Stimulated activated CD8-positive, alpha-beta memory T cell treated with anti-CD3 and anti-CD28 coated beads, Interleukin-2, amount 100 ng/mL, for 1 hour (primary cell): ENCODE measurements at places on chromosomes 5 and 9.

DNA sequence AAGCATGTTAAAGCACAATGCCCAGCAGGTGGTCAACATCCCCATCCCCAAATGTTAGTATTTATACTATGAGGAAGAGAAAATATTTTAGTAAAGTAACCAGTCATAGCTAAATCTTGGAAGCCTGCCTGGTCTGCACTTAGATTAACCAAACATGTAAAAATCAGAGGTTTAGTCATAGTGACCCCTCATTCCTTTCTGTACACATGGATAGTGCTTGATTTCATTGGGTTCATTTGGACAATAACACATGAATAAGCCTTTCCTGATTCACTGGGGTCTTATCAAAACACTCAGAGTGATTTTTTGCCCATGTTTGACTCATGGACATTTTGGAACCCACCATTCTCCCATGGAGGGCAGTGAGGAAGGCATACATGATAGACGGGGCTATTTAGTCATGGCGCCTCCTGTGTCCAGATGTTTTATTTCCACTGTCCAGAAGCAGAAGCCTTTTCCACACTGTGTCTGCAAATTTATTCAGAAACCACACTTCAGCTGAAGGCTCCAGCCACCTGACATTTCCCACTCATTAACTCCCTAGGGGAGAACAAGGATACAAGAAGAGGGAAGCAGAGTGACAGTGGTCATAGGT, 32.5 kb downstream of the OR1J1 start:
- no peak for DNase-seq

GRCh38 chr5:40191150-40191549, 488.6 kb upstream of the PTGER4 start:
- no peak for DNase-seq

- DNase-seq = no peak
Observed at GRCh38 chr5:175443514-175444059, 395 bp downstream of the DRD1 start.

GRCh38 chr9:31590091-31590490, 794.4 kb upstream of the ACO1 start:
- no peak for DNase-seq

GRCh38 chr9:23751633-23752032, 74.4 kb downstream of the ELAVL2 start:
- DNase-seq = no peak

- DNase-seq = no peak
Observed at GRCh38 chr9:137302449-137303150, 529 bp upstream of the NRARP start.

DNA sequence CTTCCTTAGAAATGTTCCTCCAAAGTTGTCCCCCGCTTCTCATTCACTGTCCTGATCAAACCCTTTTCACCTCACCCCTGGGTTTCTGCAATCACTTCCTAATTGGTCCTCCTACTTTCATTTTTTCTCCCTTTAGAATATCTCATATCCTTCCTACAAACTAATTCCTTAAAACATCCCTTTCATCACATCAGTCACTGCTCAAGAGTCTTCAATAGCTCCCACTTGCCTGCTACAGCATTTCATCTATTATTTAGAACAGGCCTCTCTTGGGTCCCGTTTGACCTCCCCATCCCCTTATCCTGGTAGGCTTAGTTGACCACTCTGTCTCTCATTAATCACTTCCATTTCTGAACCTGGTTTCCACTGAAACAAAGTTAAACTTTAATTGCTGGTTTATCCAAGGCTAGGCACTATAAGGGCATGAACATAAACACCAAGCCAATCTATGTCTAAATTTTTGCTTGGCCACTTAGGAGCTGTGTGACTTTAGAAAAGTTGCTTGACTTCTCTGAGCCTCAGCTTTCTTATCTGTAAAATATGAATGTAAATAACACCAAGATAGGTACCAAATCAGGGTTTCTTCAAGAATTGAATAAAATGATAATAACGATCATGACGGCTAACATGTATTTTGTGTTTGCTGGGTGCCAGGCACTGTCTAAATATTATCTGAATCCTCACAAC, 202.1 kb upstream of the WWC1 start:
- no peak for DNase-seq

GRCh38 chr9:17481565-17481964, 97.3 kb upstream of the SH3GL2 start:
- DNase-seq = no peak

- no peak for DNase-seq
Observed at GRCh38 chr9:116736399-116737151, 49.5 kb downstream of the TRIM32 start.

- no peak for DNase-seq
Observed at GRCh38 chr9:33443047-33443446, 4.3 kb downstream of the AQP3 start.

- DNase-seq = no peak
Observed at GRCh38 chr5:32475334-32476097, 31.0 kb upstream of the ZFR start.

DNA sequence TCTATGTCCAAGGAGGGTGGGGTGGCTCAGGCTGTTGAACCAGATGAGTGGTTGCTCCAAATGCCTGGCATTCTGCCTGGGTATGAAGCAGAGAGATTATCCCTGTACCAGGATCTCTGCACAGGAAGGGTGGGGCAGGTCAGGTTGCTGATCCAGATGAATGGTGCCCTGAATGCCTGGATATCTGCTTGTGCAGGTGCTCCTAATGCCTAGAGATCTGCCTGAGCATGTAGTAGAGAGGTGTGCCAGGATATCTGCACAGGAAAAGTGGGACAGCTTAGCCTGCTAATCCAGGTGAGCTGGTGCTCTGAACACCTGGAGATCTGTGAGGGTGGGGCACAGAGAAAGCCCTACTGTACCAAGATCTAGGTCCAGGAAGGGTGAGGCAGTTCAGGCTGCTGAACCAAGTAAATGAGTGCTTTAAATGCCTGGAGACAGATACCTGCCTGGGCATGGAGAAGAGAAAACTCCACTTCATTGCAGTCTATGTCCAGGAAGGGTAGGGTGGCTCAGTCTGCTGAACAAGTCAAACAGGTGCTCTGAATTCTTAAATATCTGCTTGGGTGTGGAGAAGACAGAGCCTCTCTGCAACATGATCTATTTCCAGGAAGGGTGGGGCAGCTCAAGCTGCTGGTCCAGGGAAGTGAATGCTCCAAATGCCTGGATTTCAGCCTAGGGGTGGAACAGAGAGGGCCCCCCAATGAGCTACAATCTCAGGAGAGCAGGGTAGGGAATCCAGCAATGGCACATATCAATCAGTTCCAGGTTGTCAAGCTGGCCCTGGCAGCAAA, 189.4 kb upstream of the DMRTA1 start:
- DNase-seq = no peak
